ENCODE measurements at places on chromosomes 3 and 15. TPM values are rescaled to one million over a fixed set of nuclear protein-coding genes. Genes with fewer than 3 reads are reported as not detected.

Gene WDR93
- not detected for total RNA-seq

Gene C3orf49
- not detected for total RNA-seq

Gene COL6A5
- total RNA-seq, result 0.32 TPM

Gene RETNLB
- not detected for total RNA-seq

Gene ATRIP
- 9.5 TPM for total RNA-seq

Gene XCR1
- total RNA-seq, result not detected

Gene BTLA
- total RNA-seq, result not detected

Gene CCR3
- not detected for total RNA-seq

Gene EXD1
- total RNA-seq, result not detected

Gene ITIH1
- total RNA-seq, result not detected

Gene REC114
- total RNA-seq, result not detected

Gene ITPKA
- 4.3 TPM for total RNA-seq

Gene NEK10
- total RNA-seq, result 0.79 TPM

Gene SENP5
- 42.1 TPM for total RNA-seq

Gene ZNF280D
- 42.9 TPM for total RNA-seq

Gene SLC12A1
- not detected for total RNA-seq

Gene CAMK1
- total RNA-seq, result 28.0 TPM

Gene TMEM108
- total RNA-seq, result not detected

Gene CCR9
- not detected for total RNA-seq

Gene ITGB5
- 125 TPM for total RNA-seq

Gene PLA2G4D
- total RNA-seq, result not detected

Gene HRH1
- total RNA-seq, result 0.92 TPM

Gene PTH1R
- 1.7 TPM for total RNA-seq

Gene UBL7
- 72.5 TPM for total RNA-seq

Gene STRIT1
- total RNA-seq, result not detected

Gene HACL1
- 22.0 TPM for total RNA-seq

Gene PLSCR5
- total RNA-seq, result not detected

Gene GOLGA8R
- 0.90 TPM for total RNA-seq

Gene HAPLN3
- total RNA-seq, result 2.0 TPM

Gene AAGAB
- 54.8 TPM for total RNA-seq

Gene EPHB3
- total RNA-seq, result 19.4 TPM

Gene SERPINI2
- total RNA-seq, result not detected

Gene CACNA2D2
- total RNA-seq, result 0.68 TPM

Gene CDHR4
- total RNA-seq, result 0.48 TPM

Gene GOLGA6A
- total RNA-seq, result not detected

Gene CILP
- total RNA-seq, result 0.04 TPM

Gene GPR149
- not detected for total RNA-seq

Gene SAMMSON
- not detected for total RNA-seq

Gene DALRD3
- 13.2 TPM for total RNA-seq

Gene NCBP2
- 93.7 TPM for total RNA-seq

Gene LINGO1
- 93.7 TPM for total RNA-seq

Gene CERS3
- not detected for total RNA-seq

Gene CHAC1
- 11.6 TPM for total RNA-seq

Gene MUC20
- 1.1 TPM for total RNA-seq

Gene LYZL4
- total RNA-seq, result not detected

Gene CX3CR1
- total RNA-seq, result not detected

Gene ZNF710
- total RNA-seq, result 27.3 TPM

Gene MNS1
- total RNA-seq, result 28.7 TPM

Gene GPR176
- 5.6 TPM for total RNA-seq

Gene SLC9C1
- total RNA-seq, result not detected

Gene KCNAB1
- not detected for total RNA-seq

Gene SLC24A5
- not detected for total RNA-seq

Gene NLGN1
- total RNA-seq, result 0.39 TPM

Gene NR2E3
- total RNA-seq, result not detected

Gene SKOR1
- 0.37 TPM for total RNA-seq

Gene GOLIM4
- 12.2 TPM for total RNA-seq

Gene STXBP5L
- total RNA-seq, result not detected

Measured in A673 (cell line).